ENCODE measurements at places on chromosomes 16 and 17. TPM values are rescaled to one million over a fixed set of nuclear protein-coding genes. Genes with fewer than 3 reads are reported as not detected.

DNA sequence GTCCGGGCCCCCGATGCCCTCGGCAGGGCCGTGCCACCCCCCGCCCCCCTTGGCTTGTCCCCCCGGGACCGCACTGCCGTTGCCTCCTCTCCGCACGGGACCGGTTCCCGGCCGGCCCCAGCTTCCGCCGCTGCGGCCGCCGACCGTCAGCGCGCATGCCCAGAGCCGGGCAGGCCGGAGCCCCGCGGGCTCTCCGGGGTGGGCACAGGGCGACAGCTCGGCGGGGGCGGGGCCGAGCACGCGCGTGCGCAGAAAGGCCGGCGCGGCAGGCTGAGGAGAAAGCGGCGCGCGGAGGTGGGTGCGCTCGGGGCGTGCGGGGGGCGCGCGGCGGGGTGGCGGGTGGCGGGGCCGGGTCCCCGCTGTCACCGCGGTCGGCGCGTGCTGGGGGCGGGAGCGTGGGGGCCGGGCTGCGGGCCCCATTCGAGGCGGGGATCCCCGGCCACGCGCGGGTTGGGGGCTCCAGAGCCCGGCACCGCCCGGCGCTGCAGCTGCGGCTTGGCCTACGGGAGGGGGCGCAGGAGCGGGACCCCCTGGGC, at the start of gene TBC1D24:
TBC1D24 (plus strand) TSS at position 251 of the 536 bp plus-strand sequence. CDS start 21,022 bp downstream, outside the sequence.
- peak; percentile 86 for DNase-seq

- DNase-seq = no peak
These were observed 3.5 kb upstream of the CDC27 start for GRCh38 chr17:47192554-47192953.

DNA sequence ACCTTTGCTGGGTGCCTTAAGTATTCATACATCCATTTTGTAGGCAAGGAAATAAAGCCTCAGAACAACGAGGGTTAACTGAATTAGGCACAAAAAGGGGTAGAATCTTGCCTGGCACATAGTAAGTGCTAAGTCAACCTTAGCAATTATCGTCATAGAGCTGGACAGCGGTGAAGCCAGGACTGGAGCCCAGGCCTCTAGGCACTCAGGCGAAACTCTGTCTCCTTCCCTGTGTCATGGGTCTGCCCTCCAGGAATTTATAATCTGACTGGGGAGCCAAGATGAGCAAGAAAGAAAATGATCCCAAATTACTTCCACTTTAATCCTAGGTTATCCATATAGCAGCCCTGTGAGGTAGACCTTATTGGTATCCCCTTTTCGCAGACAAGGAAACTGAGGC, 61.4 kb downstream of the KATNIP start:
- DNase-seq = no peak

Gene KRTAP17-1
- not detected for total RNA-seq

GRCh38 chr17:50181591-50182560, 16.1 kb downstream of the SGCA start:
- DNase-seq = no peak
